Activated T-helper 2 cell treated with anti-CD3 and anti-CD28 coated beads, Interferon-gamma antibody, Interleukin-2, Interleukin-4, amounts not matched to agents 10 μg/mL and 5 μg/mL and 100 μg/mL, durations not matched to agents 14 hours and 24 hours and 36 hours (primary cell): ENCODE measurements at places on chromosomes 7 and 10.

DNA sequence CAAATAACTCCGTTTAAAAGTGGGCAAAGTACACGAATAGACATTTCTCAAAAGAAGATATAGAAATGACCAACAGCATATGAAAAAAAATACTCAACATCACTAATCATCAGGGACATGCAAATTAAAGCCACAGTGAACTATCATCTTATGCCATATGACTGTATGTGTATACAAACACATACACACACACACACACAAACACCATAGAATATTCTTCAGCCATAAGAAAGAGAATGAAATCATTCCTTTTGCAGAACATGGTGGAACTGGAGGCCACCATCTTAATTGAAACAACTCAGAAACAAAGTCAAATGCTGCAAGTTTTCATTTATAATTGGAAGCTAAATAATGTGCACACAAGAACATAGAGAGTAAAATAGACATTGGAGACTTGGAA is 1019.4 kb downstream of the KCNMA1 start:
- H3K4me1 ChIP-seq = no peaks in the 10 kb centered on the region
- H3K4me3 ChIP-seq = no peak overlapping the region
- no peaks in the 10 kb centered on the region for H3K36me3 ChIP-seq

DNA sequence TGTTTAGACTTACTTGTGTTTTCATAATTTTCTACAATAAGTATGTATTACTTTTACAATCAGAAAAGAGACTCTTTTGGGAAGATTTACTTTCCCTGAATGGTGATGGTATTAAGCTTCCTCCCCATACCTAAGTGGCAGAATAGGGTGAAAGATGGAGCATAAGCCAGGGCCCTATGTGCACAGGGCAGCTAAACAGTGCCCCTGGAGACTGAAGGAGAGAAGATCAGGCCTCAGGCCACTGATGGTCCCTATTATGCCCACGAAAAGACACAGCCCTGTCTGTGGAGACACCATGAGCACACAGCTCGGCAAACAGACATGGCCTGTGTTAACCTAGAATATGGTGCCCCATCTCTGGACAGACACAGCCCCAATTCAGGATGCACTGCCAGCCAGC is 139.4 kb downstream of the OAT start:
- DNase-seq = no peak
- H3K36me3 ChIP-seq = no peaks in the 10 kb centered on the region
- no peaks in the 10 kb centered on the region for H3K27me3 ChIP-seq
- H3K4me1 ChIP-seq = no peaks in the 10 kb centered on the region

DNA sequence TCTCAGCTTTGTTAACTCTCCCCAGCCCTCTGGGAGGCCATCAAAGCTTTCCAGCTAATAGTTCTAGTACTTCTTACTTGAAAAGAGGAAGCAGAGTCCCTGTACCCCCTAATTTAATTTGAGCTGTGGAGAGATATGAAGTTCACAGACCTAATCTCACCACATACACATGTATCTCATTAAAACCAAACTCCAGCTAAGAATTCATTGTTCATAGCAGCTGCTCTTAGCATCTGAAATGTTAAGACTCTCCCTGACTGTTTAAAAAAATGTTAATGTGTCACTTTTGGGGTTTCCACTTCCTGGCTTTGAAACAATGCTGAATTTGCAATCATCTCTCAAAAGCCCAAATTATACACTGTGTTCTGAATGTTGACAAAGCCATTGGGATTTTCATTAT is 16.2 kb upstream of the MRC1 start:
- no peak overlapping the region for H3K4me3 ChIP-seq
- DNase-seq = no peak
- no peaks in the 10 kb centered on the region for H3K36me3 ChIP-seq

- no peaks in the 10 kb centered on the region for H3K36me3 ChIP-seq
- H3K27ac ChIP-seq = no peak overlapping the region
- no peak overlapping the region for H3K4me3 ChIP-seq
- no peaks in the 10 kb centered on the region for H3K27me3 ChIP-seq
- no peaks in the 10 kb centered on the region for H3K4me1 ChIP-seq
Observed at GRCh38 chr10:25743832-25744231, 190.2 kb upstream of the MYO3A start.

DNA sequence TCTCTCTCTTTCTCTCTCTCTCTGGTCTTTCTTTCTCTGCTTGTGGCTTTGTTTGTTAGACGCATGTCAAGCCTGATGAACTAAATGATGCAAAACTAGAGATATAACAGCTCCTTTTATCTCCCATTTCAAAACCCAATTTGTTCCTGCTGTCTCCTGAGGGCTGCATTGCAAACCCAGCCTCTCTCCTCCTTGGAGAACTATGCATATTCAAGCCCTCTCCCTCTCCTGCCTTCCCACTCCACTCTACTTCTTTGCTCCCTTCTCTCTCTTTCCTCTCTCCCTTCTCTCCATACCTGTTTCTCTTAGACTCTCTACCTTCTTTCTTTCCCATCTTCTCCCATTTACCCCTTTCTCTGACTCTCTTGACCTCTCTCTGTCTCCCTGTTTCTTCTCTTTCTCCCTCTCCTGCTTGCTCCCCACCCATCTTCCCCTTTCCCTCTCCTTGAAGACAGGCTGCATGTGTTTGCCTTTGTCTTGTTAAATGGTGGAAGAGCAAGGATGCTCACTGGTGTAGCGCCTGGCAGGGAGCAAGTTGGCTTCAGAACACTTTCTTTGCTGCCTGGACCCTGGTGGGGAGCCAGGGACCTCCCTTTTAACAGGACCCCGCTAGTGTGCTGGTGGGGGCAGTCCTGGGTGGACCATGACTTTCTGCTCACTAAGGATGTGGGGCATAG is 142.9 kb downstream of the CDH23 start:
- no peak overlapping the region for H3K27ac ChIP-seq
- H3K4me1 ChIP-seq = peaks cover 7% of the 10 kb centered on the region
- DNase-seq = no peak
- no peaks in the 10 kb centered on the region for H3K27me3 ChIP-seq

GRCh38 chr10:93758508-93758885 is 761 bp downstream of the LGI1 start:
- no peak overlapping the region for H3K4me3 ChIP-seq
- no peak for DNase-seq
- H3K27me3 ChIP-seq = peaks cover 47% of the 10 kb centered on the region
- H3K4me1 ChIP-seq = no peaks in the 10 kb centered on the region
- no peak overlapping the region for H3K27ac ChIP-seq

GRCh38 chr7:29370531-29371314 is 176.1 kb downstream of the CHN2 start:
- no peaks in the 10 kb centered on the region for H3K4me1 ChIP-seq
- H3K27me3 ChIP-seq = peaks cover 4% of the 10 kb centered on the region
- H3K27ac ChIP-seq = no peak overlapping the region
- H3K36me3 ChIP-seq = no peaks in the 10 kb centered on the region
- DNase-seq = no peak
